Activated T-helper 1 cell treated with anti-CD3 and anti-CD28 coated beads, Interleukin-12 subunit alpha, Interleukin-12 subunit beta, Interleukin-2, Interleukin-4 antibody, amounts not matched to agents 30 ng/mL and 10 ng/mL and 1 ng/mL, durations not matched to agents 14 hours and 24 hours and 36 hours (primary cell): ENCODE measurements at places on chromosomes 5 and 9. TPM values are rescaled to one million over a fixed set of nuclear protein-coding genes. Genes with fewer than 3 reads are reported as not detected.

- no peak overlapping the region for H3K27ac ChIP-seq
- H3K36me3 ChIP-seq: no peaks in the 10 kb centered on the region
- H3K4me3 ChIP-seq: no peak overlapping the region
- DNase-seq: no peak
Measured at GRCh38 chr9:117245175-117245829, 169.6 kb downstream of the ASTN2 start.

SLC27A6 gene
- total RNA-seq: not detected in 2 replicates

LRRC19 gene
- not detected in 2 replicates for total RNA-seq

GABRG2 gene
- total RNA-seq: not detected in 2 replicates
